Renal pelvis (tissue), 12 donors: ENCODE measurements at places on chromosomes 5 and 9. TPM values are rescaled to one million over a fixed set of nuclear protein-coding genes. Genes with fewer than 3 reads are reported as not detected.

ANKRD18A gene
- polyA plus RNA-seq = 3.7 TPM

NTRK2 gene
- polyA plus RNA-seq = 81.1 TPM

TPM2 gene
- polyA plus RNA-seq = 142 TPM

PRELID1 gene
- polyA plus RNA-seq = 109 TPM
